D341Med (cell line): ENCODE measurements at places on chromosomes 13 and 19.

DNA sequence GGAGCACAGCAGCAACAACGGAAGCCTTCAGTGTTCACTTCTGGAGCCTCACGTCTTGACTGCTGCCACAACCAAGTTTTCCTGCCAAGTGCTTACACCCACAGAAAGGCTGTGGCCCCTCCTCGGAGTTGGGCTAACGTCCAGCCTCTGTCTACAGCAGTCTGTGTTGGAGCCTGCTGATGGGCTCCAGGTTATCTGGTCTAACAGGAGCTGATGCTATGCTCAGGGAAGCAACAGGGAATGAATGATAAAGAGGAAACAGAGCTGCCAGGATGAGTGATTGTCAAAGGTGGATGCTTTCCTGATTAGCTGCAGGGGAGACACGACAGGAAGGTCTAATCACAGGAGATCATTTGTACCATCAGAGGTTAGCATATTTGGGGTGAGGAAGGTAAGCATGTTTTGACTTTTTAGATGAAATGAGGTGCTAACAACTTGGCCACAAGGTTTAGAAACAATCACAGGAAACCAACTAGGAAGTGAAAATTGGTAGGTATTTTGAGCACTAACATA, 53.8 kb upstream of the RCBTB2 start:
- DNase-seq: no peak

DNA sequence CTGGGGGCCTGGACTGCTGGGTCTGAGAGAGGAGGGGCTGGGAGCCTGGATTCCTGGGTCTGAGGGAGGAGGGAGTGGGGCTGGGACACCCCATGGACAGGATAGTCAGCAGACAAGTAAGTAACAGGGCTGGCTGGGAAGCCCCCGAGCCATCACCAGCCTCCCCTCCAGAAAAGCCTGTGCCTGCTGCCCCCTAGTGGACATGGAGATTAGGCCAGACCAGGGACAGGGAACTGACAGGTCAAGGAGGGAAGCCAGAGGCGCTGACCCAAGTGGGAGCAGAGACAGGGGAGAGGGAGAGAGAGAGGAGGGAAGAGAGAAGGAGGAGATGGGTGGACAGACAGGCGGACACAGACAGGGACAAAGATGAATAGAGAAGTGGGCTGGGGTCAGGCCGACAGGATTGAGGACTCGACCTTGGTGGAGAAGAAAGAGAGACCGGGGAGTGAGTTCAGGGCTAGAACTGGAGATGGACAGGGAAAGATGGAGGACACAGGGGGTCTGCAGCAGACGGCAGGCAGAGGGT, 6.7 kb upstream of the ERFL start:
- DNase-seq: peak; percentile 80

- DNase-seq: no peak
Observed at GRCh38 chr13:84903391-84903790, 895.8 kb downstream of the SLITRK6 start.

- no peak for DNase-seq
Observed at GRCh38 chr13:46504036-46504435, 48.9 kb upstream of the LRCH1 start.

DNA sequence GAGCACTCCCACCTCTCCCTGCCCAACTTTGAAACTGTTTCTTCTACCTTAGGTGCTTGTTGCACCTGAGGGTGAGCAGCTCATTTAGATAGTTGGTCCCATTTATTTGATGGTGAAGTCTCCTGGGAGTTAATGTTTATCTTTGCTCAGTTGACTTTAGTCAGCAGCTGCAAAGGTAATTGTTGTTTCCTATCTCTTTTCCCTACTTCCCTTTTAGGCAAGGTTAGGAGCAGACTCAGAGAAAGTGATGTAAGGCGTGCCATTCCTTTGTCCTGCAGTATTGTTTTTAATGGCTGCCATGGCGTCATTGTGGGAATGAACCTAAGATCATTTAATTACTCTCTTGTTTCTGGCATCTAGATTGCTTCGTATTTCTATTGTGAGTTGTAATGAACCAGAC, 11.6 kb downstream of the AKAP11 start:
- no peak for DNase-seq

DNA sequence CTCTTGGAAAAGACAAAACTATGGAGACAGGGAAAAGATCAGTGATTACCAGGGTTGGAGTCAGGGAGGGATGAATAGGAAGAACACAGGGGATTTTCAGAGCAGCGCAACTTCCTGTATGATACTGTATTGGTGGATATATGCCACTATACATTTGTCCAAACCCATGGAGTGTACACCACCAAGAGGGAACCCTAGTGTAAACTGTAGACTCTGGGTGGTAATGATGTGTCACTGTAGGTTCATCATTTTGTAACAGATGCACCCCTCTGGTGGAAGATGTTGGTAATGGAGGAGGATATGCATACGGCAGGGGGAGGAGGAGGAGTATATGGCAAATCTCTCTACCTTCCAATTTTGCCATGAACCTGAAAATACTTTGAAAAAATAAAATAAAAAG, 68.1 kb downstream of the UFM1 start:
- DNase-seq: peak; percentile 40
